ENCODE measurements at places on chromosomes 5 and 9.

GRCh38 chr9:257957-258356 lies 43.3 kb downstream of the DOCK8 start:
- no peak for DNase-seq

DNA sequence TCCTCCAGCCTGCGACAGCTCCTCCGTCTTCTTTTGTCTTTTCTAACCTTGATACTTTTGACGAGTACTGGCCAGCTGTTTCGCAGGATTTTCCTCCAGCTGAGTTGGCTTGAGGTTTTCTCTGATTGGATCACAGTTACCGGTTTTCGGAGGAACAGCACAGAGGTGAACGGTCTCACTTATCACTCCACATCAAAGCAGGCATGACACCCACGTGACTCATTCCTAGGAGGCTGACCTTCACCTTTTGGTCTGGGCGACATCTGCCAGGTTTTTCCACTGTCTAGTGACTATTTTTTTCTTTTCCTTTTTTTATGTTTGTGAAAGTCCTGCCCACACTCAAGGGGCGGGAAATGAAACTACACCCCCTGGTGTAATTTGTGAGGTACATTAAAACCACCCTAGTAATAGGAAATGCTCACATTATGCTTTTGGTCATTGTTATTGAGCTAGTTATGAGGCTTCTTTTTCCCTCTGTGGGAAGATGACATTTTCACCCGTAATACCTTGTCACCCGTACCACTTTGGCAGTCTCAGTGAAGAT lies 319.2 kb downstream of the GADD45G start:
- no peak for DNase-seq

DNA sequence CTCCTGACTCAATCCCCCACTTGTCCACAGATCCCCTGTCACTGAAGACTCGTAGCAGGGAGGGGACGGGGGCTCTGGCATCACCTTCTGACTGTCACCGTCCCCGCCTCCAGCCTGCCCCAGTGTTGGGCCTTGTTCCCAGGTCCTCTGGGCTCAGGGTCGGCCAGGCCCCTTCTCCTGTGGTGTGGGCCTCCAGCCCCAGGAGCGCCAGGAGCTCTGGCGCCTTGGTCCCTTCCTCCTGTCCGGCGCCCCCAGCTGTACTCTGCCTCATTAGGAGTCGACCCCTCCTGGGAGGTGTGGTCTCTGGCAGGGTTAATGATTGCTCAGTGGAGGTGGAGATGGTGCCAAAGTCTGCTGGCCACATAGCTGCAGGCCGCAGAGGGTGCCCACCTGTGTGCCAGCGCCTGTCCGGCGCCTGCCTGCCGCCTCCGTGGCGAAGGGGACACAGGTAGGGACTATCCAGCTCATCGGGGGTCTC lies at the start of gene CDHR2:
Gene CDHR2, plus strand, starts transcription at position 376 of the 478 bp plus-strand sequence. CDS start 16,011 bp downstream, outside the sequence.
- DNase-seq, result no peak

DNA sequence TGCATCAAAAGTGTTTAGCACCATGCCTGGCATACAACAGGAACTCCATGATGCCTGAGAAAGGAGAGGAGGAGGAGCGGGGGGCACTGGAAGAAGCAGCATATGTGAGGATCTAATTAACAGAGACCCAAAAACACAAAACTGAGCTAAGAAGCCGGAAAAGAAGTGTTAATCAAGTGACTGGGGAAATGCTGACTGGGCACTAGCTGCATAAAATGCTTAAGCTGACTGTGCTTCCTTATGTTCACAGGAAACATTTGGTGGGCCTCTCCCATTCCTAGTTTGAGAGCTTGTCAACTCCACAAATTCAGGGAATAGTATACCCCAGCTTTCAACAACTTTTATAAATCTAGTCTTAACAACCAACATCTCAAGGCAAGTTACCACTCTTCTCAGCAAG lies 26.6 kb downstream of the DEPDC1B start:
- DNase-seq, result no peak

DNA sequence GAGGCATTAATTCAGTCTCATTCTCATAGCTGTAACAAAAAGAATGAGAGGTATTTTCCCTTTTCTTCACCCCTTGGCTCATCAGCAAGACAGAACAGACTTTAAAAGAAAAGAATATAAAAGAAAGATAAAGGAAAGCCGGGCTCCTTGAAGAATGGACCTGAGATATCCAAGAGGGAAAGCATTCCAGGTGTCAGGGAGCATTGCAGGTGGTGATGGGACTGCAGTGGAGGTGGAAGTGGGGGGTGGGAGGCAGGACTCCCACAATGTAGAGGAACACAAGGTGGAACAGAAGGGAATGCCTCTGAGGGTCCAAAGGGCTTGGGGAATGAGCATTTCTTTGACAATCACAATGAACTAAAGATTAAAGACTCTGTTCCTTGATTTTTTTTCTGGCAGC lies 10.7 kb upstream of the PUM3 start:
- no peak for DNase-seq

DNA sequence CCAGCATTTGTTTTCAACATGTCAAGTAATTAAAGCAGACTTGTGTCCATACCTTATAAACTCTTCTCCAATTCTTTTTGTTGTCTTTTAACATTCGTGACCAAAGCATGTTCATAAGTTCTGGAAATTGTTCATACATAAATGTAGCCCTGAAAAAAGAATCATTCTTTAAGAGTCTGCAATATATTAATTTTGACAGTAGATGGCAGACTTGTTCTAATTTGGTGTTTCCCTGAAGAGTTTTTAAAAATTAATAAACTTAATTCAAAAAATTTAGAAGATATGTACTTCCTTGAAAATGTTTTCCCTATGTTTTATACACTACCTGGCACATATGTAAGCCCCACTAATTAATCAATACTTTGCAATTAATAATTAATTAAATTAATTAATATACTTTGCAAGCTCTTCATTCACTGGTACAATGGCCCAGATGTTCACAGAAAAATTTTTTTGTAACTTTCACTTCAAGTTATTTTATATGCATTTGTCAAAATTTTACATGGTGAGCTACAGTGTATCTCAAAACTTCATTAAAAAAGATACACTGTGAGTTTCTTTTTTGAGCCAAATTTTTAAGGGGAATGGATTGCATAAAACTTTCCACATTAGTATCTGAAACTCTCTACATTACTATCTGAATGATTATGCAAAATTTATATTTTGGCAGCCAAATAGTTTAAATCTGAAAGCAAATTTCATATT lies 42.1 kb downstream of the CLINT1 start:
- DNase-seq, result no peak

GRCh38 chr9:81823672-81824554 lies 104.3 kb upstream of the SPATA31D4 start:
- DNase-seq, result no peak

DNA sequence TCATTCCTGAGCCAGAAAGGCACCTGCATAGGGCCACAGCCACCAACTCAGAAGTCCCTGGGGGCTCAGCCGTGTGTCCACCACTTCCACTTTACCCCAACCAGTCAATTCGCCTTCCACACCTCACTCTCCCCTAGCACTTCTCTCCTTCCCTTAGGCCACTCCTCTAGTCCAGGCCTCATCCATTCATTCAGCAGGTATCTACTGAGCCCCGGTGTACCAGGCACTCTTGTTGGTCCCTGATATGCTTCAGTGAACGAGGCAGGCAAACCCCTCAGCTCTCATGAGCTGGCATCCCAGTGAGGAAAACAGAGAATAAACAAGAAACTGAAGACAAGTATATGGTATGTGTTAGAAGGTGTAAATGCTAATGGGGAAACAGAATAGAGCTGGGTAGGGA lies 28.7 kb downstream of the NDUFA8 start:
- no peak for DNase-seq

DNA sequence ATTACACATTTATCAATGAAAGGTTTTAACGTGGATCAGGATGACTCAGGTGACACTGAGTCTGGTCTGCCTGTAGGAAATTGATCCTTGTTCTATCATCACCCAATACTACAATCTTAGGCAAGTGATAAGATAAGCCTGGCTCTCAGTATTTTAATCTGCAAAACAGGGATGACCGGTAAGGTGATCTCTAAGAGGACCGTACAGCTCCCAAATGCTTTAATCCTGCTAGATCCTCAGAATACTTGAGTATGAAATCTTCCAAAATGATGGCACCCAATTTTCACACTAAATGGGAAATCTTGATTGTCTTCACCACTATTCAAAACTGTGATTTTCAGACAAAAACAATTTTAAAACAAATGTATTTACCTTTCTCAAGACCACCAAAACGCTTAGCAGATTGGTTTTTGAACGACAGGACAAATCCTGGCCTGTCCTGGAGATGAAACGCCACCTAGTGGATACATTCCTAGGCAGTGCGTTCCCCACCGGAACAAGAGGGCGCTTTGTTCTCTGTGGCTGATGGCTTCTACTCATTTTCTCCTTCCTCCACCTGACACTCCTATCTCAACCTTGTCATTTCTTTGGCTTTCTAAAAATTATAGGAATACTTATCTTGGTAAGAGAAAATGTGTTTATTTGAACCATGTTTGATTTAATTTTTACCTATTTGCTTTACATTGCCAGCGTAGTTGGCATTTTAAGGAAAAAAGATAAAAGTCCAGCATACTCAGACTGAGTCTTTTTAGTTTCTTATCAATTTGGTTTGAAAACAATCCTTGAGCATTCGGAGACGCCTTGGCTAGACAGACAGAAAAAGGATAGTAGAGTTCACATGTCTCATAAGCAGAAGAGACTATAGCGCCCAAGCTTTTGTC lies 41.2 kb upstream of the VCAN start:
- DNase-seq, result peak; percentile 33

DNA sequence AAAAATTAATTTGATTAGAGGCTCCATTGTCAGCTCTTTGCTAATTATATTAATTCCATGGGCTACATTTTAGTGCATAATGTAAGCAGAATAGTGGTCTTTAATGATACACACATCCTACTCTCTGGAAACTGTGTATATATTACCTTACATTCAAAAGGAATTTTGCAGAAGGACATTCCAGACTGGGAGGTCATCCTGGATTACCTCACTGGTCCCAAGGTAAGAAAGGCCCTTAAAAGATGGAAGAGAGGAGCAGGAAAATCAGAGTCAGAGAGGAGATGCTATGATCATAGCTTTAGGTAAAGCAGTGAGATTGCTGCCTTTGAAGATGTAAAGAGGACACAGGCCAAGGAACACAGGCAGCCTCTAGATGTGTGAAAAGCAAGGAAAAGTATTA lies 1180.8 kb downstream of the CDH12 start:
- no peak for DNase-seq

- no peak for DNase-seq
These were observed 13.2 kb downstream of the ITK start for GRCh38 chr5:157193699-157194424.

- no peak for DNase-seq
These were observed 225.2 kb downstream of the NPR3 start for GRCh38 chr5:32936329-32936728.

DNA sequence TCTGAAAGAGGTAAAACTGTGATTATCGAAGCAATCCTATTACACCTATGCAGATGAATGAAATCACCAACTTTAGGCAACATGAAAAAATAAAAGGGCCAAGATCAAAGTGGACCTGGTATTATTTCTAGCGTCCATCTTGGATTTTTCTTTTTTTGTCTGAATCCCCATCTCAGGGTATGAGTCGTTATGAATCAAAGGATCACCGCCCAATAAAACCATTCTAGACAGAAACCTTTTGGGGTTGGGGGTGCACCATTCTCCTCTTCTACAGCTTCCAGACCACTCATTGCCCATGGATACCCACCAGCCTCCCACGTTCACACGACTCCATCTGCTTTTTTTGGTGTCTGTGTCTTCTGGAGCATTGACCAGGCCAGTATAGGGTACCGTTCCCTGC lies 33.4 kb downstream of the MAP1B start:
- no peak for DNase-seq

Data from CMK (cell line).